ENCODE measurements at places on chromosomes 13 and 19. TPM values are rescaled to one million over a fixed set of nuclear protein-coding genes. Genes with fewer than 3 reads are reported as not detected.
A peak's percentile ranks its signal among the peaks of the same experiment; 100 is the strongest.

- no peak for DNase-seq
Observed at GRCh38 chr19:4504297-4504701, 14.0 kb downstream of the PLIN4 start.

DNA sequence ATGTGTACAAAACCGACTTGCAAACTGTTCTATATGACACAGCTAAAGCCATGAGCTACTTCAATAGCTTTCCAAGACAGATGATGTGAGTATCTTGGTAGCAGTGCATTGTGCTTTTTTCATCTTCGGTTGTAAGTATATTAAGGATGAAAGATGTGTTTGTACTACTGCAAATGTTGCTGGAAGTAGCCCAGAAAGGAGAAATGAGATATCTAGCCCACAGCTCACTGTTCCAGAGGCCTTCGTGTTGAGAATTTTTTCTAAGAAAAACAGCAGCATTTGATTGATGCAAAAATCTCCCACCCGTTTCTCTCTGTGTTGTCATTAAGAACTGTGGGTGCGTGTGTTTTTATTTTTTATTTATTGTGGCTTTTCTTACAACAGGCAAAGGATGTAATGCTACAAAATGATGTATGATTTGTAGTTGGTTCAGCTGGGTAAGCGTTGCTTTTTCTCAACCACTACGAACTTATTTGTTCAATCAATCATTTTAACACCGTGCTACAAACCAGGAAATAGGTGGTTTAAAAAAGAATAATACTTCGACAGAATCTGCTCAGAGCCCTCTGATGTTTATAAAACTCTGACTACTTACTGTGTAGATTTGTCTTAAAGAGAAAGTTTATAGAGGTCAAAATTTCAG is 41.6 kb upstream of the RFC3 start:
- no peak for DNase-seq

DNA sequence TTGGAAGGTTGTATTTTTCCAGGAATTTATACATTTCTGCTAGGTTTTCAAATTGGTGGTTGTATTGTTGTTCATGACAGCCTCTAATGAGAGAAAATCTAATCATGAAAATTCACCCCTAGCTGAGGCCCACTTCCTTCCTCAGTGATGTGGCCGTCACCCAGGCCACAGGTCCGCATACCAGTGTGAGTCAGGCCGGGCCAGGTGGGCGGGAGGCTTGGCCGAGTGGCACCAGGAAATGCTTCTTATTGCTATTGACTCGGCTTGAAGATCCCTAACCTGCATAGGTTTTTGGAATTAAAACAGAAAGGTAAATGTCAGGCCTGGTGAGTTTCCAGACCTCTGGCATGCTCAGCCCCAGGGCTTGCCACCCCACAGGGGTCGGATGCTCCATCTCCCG is 88.7 kb downstream of the SCGB2B2 start:
- no peak for DNase-seq

- DNase-seq: no peak
Observed at GRCh38 chr19:7516333-7516732, 430 bp downstream of the ZNF358 start.

DNA sequence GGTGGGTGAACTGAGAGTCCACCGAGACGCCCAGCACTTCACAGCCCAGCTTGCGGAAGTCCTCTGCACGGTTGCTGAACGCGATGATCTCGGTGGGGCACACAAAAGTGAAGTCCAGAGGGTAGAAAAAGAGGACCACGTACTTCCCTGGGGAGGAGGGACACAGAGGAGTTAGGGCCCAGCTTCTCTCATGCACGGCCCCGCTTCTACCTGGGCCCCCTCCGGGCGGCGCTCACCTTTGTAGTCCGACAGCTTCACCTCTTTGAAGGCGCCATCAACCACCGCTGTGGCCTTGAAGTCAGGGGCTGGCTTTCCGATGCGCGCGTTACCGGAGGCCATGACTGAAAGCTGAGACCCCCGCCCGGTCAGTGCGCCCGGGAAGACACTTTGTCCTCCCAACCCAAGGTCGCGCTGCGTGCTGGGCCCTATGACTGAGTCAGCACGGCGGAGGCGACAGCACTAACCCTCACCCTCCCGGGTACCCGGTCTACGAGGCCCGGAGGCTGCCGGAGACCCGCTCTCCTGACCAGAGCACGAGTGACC is 606 bp downstream of the PRDX2 start:
- DNase-seq: peak; percentile 66

- no peak for DNase-seq
Observed at GRCh38 chr13:103931331-103931845, 865.2 kb upstream of the SLC10A2 start.

GRCh38 chr19:18320865-18321733 is 1.8 kb downstream of the LSM4 start:
- no peak for DNase-seq

DNA sequence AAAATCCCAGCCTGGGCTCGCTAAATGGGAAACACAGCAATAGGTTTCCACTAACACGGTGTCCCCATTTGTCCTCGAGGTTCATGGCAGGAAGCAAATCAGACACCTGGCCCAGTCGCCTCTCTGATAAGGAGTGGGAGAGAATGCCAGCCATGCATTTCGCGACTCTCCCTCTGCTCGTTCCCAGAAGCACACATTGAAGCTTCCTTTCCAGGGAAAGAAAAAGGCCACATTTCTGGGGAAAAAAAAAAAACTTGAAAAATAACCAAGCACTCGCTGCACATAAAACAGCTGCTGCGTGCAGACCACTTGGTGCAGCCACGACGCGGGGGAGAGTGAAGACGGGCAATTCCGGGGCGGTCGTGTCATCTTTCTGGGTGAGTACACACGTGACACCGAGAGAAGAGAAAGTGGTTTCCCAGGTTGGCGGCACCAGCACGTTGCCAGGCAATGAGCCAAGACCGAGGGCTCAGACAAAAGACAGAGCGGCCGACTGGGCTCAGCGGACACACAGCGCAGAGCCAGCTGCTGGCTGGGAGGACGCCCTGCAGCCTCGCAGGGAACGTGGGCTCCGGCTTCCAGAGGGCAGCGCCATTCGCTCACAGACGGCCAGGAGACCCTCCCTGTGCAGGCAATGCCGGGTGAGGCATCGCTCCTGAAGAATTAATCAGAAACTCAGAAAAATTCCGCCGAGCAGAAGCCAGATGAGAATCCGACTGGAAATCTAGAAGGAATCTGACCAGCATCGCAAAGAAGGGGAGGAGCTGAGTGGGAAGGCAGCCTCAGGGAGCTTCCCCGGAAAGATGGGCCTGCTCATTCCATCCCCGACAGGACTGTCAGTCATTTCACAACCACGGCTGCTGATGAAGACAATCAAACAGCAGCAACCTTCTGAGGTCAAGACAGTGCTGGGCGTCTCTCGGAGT is 83.2 kb upstream of the IRS2 start:
- peak; percentile 74 for DNase-seq

- no peak for DNase-seq
Observed at GRCh38 chr13:79282976-79283375, 123.1 kb downstream of the RBM26 start.

DNA sequence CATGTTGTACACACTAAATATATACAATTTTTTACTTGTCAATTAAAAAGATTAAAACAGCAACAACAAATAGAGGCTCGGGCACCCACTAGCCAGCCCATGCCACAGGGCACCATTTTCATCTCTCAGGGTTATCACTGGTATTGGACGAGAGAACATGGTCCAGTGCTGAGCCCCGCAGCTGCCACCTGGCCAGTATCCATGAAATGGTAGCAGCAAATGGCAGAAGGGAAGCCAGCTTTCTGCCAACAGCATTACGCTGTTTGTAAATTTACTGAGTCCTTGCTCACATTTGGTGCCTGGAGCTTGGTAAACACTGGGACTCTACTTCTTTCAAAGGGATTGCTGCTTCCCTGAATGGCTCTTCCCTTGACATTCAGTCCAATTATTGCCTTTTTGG is 87.9 kb upstream of the WASF3 start:
- DNase-seq: no peak

DNA sequence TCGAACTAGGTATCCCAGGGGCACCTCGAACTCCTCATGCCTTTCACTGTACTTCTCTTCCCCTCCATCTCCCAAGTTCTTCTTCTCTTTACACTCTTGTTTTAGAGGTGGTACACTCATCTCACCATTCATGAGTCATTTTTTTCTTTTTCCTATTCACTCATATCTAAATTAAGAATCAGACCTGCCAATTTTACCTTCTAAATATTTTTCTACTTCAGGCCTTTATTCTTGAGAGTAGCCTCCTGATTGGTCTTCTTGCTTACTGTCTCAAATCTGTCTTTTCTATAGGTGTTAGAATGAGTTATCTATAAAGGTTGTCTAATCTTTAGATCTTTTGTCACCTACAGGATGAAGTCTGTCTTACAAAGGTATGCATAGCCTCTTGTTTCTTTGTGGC is 20.7 kb downstream of the TDRD3 start:
- DNase-seq: no peak

- no peak for DNase-seq
Observed at GRCh38 chr13:113559901-113560644, 24.5 kb upstream of the TFDP1 start.

- no peak for DNase-seq
Observed at GRCh38 chr13:77511552-77511951, 24.0 kb upstream of the SCEL start.

GRCh38 chr13:98060282-98060681 is 82.6 kb upstream of the FARP1 start:
- no peak for DNase-seq

GRCh38 chr19:2421581-2422306 is 5.6 kb downstream of the TIMM13 start:
- DNase-seq: no peak

- no peak for DNase-seq
Observed at GRCh38 chr19:48239582-48240141, 16.1 kb downstream of the CARD8 start.

DNA sequence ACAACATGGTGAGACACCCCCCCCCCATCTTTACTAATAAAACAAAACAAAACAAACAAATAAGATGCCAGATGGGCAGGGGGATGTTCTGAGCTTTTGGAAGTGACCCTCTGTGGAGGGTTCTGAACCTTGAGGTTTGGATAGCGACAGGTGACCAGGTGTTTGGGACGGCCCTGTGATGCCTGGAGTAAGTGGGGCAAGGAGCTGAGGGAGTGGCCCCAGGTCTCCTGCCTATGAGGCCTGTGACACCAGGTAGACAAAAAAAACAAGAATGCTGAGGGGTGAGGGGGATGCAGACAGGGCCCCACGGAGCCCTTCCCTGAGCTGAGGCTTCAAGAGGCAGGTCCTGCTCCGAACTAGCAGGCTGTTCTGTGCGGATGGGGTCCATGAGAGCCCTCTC is 9.2 kb downstream of the ADGRE2 start:
- no peak for DNase-seq

DNA sequence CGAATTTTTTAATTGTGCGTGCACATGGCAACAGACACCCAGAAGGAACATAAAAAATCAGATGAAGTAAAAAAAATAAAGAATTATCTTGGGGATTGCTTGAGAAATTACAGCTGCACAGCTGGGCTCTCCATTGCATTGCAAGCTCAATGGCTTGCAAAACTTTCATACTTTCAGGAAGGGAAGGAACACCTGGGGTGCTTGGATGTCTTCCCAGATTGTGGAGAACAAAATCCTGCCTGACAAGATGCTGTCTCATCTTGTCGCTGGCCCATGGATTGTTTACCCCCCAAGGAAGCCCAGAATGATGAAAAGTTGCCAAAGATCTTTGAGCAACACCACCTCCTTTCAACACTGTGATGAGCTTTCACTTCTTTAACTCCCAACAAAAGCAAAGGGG is 11.0 kb upstream of the CASP14 start:
- no peak for DNase-seq

DNA sequence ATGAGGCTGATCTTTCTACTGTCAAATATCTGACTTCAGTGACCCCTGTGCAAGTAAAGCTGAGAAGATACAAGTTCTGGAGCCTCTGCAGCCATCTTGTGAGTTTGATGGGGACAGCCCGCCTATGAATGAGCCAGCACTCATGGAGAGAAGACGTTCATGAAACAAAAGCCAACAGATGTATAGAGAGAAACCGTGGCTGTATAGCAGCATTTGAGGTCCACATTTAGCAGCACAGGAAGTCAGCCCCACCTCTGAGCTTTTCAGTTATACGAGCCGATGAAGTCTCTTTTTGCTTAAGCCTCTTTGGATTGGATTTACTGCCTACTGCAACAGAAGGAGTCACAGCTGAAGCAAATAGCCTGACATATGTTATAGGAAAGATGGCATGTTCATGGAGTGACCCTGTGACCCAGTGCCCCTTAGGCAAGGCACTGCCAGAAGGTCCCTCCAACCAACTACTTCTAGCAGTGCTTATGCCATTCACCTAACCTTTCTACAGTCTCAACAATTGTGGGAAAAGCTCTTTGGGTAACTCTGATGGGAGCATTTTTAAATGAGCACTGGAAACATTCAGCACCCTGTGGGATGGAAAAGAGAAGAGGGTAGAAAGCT is 3.5 kb upstream of the DLEU7 start:
- no peak for DNase-seq

GRCh38 chr19:2850256-2850925 is 9.1 kb downstream of the ZNF555 start:
- no peak for DNase-seq

GRCh38 chr13:112175162-112176075 is 108.5 kb downstream of the SOX1 start:
- no peak for DNase-seq

DNA sequence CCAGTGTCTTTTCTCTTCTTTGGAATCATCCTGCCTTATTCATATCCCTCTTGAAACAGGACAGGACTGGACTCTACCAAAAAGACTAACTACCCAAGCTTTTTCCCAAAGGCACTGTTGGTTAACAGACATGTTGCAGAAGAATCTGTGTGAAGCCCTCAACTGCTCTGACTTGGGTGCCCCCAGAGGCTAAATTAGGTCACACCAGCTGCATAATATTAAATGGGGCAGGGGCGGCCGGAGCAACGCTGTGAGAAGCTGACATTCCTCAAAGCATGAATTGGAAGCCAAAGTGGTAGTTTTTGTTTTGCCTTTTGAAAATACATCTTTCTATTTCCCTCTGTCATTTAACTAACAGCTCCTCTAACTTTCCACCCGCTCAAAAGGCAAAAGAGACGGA is 185.9 kb downstream of the LHFPL6 start:
- DNase-seq: no peak

- no peak for DNase-seq
Observed at GRCh38 chr13:112926993-112927392, 42.0 kb upstream of the MCF2L start.

The FUT2 gene
- total RNA-seq: not detected

The ZNF528 gene
- 42.8 TPM for total RNA-seq

The FBXO17 gene
- total RNA-seq: 30.0 TPM

The ZBTB32 gene
- total RNA-seq: 0.18 TPM

The C19orf73 gene
- 0.67 TPM for total RNA-seq

The PSG3 gene
- total RNA-seq: not detected

The KIRREL2 gene
- 0.13 TPM for total RNA-seq

The MBD3L3 gene
- not detected for total RNA-seq

The VAV1 gene
- total RNA-seq: 12.7 TPM

The GPC6 gene
- 37.8 TPM for total RNA-seq

The PSG6 gene
- not detected for total RNA-seq

The MYO1F gene
- 60.9 TPM for total RNA-seq

The BSPH1 gene
- not detected for total RNA-seq

The CD33 gene
- 10.7 TPM for total RNA-seq

The TPTE2 gene
- not detected for total RNA-seq
